Left cardiac atrium (tissue), 4 donors: ENCODE measurements at places on chromosomes 13 and 19. TPM values are rescaled to one million over a fixed set of nuclear protein-coding genes. Genes with fewer than 3 reads are reported as not detected.

- DNase-seq: no peak
Observed at GRCh38 chr13:79935121-79935520, 405.8 kb downstream of the SPRY2 start.

GRCh38 chr13:107767119-107767518 lies 448.2 kb downstream of the LIG4 start:
- DNase-seq: no peak

DNA sequence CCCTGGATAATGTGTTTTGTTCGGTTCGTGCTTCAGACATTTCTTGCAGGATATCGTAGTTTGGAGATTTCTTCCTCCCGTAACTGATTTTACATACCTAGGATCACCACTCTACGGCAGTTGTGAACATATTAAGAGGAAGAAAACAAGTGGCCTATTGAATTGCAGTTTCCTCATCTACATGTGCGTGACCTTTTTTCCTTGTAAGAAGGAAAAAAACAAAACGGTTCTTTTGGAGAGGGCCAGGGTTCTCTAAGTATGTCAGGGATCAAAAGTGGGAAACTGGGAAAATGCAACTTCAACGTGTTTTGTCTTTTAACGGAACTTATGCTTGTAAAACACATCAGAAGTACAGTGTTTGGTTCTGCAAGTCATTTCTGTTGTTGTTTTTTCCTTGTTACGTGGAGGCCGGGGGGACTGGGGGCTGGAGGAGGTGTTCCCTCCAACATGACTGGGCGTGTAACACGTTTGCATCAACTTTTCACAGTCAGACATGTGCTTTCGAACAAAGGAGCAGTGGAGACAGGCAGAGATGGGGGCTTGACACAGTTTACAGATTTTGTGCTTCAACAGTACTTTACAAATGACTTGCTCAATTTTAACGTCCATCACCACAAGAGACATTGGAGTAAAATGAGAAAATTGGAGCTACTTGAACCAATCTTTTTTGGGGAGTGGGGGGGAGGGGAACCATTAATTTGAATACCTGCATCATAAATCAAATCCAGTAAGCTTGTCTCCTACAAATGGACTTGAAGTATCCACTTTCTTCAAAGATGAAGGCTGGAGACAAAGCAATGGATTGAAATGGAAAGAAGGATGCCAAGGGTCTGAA lies 3.8 kb downstream of the ZC3H4 start:
- DNase-seq: no peak

DNA sequence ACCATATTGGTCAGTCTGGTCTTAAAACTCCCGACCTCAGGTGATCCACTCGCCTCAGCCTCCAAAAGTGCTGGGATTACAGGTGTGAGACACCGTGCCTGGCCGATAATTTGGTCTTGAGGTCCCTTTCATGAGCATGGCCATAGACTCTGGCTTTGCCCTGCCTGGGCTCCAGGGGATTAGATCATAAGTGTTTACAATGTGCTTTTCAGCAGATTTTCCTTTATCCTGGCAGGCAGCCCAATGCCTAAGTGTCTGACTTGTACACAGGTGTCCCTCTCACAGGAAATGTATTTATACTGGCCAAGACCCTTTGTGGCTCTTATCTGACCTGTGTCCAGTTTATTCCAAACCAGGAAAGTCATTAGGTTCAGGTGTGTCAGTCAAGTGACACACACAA lies 15.9 kb downstream of the BCAM start:
- DNase-seq: no peak

DNA sequence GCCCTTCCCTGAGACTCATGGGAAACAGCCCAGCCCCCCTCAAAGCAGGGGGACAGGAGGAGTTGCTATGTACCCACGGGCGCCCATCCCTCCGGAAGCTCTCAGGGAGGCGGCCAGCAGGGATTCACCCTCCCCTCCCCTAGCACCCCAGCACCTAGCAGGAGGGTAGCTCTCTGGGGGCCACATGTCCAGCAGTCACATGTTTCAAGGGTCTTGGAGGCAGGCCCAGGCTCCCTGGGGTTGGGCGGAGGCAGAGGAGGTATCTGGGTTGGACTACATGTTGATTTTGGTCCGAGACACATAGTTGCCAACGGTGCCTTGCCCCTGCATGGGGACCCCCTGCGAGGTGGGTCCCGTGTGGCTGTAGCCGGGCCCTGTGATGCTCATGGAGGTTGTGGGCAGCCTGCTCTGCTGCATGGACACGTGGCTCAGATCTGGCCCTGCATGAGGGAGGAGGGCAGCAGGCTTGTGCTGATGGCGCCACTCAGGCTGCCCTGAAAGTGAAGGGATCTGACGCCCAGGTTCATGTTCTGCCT lies 7.0 kb upstream of the RNF6 start:
- no peak for DNase-seq

- no peak for DNase-seq
Observed at GRCh38 chr13:108407495-108407894, 138.0 kb downstream of the TNFSF13B start.

DNA sequence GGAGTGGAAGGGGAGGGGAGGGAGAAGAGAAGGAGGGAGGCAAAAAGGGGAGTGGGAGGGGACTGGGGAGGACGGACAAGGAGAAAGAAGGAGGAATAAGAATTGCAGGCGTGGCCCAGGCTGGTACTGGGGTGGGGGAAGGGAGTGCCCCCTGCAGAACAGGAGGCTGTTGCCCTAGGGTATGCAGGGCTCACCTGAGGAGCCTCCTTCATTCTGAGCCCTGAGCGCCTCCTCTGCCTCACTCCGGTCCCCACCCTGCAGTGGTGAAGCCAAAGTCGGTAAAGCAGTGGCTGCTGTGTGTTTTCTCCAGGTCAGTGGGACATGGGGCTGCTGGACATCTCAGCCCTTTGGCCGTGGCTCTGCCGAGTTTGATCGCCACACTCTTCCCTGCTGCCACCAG lies 9.1 kb upstream of the CDC16 start:
- DNase-seq: no peak

DNA sequence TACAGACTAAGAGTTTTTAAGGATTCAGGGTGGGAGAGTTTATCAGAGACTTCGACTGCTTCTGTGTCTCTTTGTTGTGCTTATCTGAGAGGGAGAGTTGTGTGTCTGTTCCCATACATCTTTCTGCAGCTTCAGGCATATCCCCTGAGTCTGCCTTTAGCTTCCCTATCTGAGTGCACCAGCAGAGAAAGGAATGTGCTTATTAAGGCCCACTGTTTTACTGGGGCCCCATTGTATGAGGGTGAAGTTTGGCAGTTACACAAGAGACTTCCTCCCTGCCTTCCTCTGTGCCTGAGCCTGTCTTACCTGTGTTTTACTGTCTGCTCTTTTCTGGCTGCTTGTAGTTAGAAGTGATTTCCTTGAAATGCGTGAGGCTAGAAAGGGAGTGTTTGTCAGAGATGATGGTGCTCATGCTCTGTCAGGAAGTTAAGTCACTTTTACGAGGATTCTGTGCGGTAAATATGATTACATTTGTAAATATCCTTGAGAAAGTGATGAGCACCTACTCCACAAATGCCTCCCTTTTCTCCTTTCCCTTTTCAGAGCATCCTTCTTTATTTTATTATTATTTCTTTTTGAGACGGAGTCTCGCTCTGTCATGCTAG lies 1228.9 kb upstream of the MIR17HG start:
- no peak for DNase-seq

TGFBR3L gene
- total RNA-seq: 13.6 TPM
